NCI-H2171 (cell line): ENCODE measurements at places on chromosomes 3 and 15.

DNA sequence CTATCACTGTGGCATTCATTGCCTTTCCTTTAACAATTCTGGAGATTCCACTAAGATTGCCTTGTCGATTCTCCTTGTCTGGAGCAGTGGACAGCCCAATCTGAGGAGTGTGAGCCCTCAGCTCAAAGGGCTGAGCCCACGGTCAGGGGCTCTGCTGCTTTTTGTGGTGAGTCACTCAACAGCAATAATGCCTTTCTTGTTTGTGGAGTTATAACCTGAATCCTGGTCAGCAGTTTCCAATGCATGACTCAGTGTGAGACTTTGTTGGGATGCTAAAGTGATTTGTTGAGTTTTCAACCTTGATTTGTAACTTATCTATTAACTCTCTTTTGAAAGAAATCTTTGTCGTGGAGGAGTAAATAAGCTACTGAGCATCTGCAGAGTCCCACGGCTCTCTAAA is 183.5 kb downstream of the TJP1 start:
- no peak for DNase-seq

- DNase-seq = no peak
These were observed 86.3 kb upstream of the TCF12 start for GRCh38 chr15:56832125-56832524.

GRCh38 chr3:66633402-66634381 is 132.9 kb upstream of the LRIG1 start:
- DNase-seq = no peak

- no peak for DNase-seq
These were observed 6.0 kb upstream of the SLC28A1 start for GRCh38 chr15:84878504-84878903.

DNA sequence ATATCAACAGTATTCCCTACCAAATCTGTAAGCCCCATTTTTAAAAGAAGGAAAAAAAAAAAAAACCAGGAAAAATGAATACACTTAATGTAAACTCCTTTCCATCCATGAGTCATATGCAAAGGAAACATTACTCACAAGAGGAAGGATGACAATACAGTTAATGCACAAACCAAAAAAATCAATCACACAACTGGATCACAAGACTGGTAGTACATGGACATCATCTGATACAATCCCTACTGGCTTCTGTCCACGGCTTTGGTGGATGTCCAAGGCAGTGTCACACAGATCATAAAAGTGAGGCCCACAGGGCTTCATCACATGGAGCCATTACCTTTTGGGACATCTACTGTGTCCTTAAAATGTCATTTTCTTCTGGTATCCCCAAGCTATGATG is 44.0 kb downstream of the SUCLG2 start:
- no peak for DNase-seq

DNA sequence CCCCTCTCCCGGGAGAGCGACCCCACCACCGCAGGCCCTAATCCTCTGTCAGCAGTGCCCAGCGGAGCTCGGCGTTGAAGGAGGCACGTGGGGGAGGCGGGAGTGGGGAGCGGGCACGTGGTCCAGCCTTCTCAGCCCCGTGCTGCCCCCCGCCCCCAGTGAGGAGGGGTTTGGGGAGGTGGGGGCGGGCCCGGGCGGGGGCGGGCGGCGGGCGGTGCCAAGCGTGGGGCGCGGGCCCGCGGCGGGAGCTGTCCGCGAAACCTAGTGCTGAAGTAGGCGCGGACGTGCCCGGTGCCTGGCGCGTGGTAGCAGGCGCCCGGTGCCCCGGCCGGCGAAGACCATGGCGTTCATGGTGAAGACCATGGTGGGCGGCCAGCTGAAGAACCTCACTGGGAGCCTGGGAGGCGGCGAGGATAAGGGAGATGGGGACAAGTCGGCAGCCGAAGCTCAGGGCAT is at the start of gene CPLX3:
CPLX3 (plus strand) TSS at position 264 of the 456 bp plus-strand sequence; CDS start at position 341, 77 bp downstream.
- no peak for DNase-seq

DNA sequence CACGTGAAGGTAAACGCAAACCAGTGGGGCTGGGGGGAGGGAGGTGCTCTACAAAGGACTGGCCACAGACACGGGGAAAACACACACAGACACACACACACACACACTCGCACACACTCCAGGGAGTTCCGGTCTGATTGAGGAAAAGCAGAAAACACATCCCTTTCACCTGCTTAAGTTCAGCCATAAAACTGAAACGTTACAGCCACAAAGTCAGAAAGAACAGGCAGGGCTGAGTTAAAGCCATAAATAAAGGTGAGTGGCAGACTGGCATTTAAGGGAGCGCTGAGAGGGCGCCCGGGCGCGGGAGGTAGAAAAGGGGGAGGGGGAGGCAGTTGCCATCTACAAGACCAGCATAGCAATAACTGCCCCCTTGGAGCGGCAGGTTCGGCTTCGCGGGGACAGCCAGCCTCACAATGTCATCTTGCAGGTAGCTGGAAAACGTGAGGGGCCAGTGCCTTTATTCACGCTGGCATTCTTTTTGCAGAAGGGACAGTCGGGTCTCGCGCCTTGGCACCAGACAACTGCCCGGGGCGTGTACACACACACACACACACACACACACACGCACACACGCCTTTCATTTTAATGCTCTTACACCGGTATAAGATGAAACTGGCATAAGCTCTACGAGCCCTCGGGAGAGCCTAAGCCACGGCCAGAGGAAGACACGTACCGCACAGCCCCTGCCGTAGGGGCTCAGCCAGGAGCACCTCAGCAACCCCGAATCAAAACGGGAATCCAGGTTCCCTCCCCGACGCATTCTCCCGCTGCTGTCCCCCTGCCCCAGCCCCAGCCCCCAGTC is 866 bp downstream of the TNIK start:
- DNase-seq = peak; percentile 42

DNA sequence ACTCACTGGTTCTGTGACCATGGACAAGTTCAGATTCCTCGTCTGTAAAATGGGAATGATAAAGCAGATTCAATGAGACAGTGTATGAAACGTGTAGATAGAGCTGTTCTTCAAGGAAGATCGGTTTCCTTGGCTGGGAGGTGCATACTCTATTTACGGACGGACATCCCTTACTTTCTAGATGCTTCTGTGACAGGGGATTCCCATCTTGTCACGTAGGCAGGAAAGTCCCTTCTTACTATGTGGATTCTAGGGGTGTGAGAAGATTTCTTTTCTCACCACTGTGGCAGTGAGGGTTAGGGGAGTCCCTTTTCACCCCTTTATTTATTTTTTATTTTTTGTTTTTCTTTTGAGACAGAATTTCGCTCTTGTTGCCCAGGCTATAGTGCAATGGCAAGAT is 180.9 kb upstream of the TBL1XR1 start:
- DNase-seq = no peak

GRCh38 chr3:7266551-7266950 is 405.6 kb downstream of the GRM7 start:
- DNase-seq = no peak

DNA sequence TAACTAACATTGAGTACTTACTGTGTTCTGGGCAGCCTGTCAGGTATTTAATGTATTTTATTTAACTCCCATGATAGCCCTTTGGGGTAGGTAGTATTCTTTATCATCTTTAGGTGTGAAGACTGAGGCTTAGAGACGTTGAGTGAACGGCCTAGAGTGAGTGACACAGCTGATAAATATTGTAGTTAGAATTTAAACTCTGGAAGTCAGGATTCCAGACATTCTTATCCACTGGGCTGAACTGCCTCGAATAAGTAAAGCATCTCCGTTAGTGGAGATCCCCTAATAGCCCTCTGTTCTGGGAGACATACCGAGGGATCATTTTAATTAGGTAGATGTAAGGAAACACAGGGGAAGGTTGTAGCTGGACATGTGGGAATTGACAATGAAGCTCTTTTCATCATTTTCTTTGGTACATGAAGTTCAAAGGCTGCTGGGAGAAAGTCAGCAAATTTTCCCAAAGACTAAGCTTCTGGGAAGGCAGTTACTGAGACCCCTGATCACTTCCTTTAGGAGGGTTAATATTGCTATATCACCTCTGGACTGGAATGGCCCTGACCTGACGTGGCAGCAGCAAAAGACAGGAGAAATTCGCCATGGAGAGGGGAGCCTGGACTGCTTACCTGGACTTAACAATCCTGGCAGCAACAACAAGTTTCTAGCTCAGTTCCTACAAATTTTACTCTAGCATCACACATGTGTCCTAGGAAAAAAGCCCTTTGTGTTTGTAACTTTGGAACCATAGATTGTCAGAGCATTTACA is 11.7 kb upstream of the PDCD6IP start:
- no peak for DNase-seq

DNA sequence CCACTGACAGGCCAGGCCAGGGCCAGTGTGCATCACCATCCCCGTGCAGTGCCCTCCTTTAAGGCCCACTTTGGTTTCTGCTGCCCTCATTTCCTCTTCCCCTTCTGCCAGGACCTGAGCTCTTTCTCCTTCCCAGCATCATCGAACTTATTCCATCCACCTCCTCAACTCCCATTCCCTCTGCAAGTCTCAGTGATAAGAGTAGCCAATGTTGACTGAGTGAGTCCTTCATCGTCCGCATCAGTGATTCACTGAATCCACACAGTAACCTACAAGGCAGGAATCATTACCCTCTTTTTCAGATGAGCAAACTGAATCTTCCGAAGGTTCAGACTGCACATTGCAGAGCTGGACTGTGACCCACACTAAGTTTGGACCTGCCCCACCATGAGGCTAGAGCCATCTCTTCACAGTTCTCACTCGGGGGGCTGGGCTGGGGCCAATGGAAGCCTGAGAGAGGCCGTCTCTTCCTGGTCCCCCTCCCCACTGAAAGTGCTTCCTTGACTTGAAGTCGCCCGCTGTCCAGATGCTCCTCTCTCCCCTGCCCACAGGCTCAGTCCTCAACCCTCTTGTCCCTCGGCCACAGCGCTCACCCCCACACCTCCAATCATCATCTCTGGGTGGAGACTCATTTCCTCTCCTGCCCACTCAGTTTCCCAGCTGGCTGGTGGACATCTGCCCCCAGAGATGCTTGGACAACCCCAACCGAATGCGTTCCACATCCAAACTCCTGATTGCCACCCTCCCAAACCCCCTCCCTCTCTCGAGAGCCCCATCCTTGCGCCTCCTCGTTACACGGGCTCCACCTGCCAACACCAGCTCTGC is 15.2 kb upstream of the ANPEP start:
- DNase-seq = no peak

GRCh38 chr15:81264072-81264857 is 59.7 kb downstream of the STARD5 start:
- DNase-seq = no peak

DNA sequence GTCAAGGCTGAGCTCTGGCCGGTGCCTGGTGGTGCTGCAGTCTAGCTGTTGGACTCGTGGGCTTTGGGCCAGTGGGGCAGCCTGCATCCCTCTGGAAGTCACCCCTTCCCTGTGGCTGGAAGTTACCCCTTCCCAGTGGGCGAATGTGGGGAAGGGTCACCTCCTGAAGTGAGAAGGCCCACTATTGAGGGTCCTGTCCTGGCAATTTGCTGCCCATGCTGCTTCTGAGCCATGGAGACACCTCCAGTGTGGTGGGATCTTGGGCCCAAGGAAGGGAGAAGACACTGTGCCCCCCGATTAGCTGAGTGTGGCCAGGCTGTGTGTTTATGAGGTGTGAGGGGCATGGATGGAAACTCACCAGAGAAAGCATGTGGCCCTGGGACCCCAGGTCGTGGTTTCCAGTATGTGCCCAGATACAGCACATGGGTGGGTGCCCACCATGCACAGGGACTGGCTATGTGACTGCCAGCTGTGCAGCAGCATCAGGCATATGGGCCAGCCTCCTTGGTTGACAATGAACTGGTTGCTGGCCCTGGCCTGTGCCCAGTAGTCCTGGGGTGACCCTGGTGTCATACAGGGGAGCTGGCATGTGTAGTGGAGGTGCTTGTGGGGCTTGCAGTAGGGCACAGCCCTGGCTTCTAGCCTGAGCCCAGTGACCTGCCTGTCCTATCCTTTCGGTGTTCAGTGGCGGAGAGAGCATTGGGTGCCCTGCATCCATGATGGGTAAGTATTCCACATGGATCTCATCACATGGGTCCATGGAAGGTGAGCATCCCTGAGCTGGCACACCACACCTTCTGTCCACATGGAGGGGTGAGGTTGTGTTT is 221.2 kb downstream of the SNRPN start:
- no peak for DNase-seq

GRCh38 chr15:25894371-25894902 is 31.3 kb upstream of the ATP10A start:
- DNase-seq = no peak

- no peak for DNase-seq
These were observed 1.5 kb downstream of the SMAD6 start for GRCh38 chr15:66703540-66703941.

DNA sequence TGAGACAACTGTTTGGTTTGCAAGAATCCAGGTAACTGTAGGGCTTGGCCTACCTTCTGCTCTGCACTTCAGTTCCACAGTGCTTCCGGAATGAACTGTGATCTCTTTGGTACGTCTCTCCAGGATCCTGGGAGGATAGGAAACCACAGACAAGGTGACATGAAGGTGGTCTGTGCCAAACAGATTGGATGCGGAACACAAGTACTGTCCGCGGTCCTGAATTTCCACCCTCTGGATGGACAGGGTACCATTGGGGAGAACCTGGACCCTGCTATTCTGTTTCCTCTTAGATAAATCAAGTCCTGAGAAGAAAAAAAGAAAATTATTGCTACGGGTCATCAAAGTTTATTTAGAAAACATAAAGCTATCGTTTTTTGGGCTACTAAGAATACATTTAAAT is 17.3 kb downstream of the IGSF10 start:
- DNase-seq = no peak

DNA sequence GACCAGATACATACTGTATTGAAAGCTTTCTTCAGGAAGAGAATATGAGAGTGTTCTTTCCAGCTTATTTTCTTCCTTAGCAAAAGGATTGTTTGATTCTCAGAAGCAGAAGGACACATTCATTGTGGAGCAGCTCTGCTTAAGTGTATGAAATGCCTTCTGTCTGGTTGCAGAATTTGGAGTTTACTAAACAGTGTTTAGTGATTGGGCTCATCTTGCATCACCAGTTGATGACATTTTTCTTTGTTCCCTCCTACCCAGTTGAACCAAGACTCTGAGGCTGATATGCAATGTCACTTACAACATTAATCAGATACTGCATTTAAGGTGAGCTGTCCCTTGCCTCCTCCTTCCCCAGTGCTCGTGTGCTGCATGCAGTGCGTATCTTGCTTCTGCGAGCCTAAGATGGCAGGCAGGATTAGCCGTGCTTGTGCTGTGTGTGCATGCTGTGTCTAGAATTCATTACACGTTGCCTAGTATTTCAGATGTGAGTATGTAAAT is 18.4 kb downstream of the ZBTB38 start:
- no peak for DNase-seq

DNA sequence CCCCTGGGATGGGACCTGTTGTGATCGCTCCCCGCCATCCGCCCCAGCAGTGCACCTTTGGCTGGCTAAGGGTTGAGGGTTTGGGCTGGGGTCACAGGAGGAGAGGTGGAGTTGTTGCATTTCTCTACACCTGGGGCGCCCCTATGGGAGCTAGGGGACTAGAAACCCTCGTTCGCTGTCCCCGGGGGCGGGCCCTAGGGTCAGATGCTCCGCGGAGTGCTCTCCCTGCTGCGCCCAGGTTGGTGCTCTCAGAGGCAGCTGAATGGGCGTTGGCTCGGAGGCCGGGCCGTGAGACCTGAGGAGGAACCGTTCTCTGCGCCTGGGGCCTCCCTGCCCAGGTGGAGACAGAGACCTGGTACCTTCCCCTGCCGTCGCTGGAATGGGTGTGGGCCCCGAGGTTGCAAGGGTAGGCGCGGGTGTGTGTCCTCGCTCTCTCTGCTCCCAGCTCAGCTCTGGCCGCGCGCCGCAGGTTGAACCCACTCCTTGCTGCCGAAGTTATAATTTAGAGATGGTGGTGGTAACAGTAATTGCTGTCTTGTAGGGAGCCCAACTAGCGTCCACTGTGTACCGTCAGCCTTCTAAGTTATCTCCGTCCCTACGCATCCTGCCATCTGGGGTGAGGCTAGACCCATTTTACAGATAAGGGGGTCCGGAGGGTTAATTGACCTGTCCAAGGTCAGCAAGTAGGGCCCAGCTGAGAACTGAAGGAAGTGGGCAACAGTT is 965 bp downstream of the FLNB start:
- no peak for DNase-seq
